Kidney capillary endothelial cell (primary cell): ENCODE measurements at places on chromosomes 3 and 15.

- DNase-seq, result no peak
Observed at GRCh38 chr15:37932549-37932948, 1.9 kb upstream of the TMCO5A start.

GRCh38 chr15:30001602-30002001 is 81.2 kb upstream of the GOLGA8J start:
- DNase-seq, result no peak

- DNase-seq, result no peak
Observed at GRCh38 chr3:80213086-80213485, 445.3 kb upstream of the ROBO1 start.

DNA sequence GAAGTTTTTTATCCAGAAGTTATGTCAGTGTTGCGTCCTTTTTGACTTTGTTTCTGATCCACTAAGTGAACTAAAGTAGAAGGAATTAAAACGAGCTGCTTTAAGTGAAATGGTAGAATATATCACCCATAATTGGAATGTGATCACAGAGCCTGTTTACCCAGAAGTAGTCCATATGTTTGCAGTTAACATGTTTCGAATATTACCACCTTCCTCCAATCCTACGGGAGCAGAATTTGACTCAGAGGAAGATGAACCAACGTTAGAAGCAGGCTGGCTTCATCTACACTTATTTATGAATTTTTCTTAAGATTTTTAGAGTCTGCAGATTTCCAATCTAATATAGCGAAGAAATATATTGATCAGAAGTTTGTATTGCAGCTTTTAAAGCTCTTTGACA is 57.6 kb downstream of the DNAH1 start:
- no peak for DNase-seq

GRCh38 chr3:37923569-37924040 is 61.9 kb downstream of the CTDSPL start:
- DNase-seq, result no peak

DNA sequence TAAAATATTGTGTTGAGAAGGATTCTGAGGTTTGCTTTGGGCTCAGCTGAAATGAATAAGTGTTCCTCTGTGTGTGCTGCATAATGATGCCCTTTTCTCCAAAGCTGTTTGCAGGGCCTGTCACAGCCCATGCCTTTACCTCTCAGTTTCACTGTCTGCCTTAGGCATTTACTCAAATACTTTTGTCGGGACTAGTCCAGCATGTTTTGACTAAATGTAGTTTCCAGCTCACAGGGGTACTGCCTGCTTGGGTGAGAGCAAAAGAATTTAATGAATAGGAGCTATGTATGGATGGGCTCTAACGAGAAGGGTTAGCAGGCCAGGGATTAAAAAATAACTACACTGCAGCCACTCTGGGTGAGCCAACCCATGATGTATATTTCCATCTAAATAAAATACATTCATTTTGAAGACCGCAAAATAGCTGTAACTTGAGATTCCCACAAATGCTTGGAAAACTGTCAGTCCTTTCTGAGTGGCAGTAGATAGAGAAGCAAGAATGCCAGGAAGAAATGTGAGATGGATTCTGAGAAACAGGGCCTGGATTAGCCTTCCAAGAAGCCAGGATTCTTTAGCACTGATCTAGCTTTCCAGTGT is 549.2 kb upstream of the TBL1XR1 start:
- DNase-seq, result no peak

DNA sequence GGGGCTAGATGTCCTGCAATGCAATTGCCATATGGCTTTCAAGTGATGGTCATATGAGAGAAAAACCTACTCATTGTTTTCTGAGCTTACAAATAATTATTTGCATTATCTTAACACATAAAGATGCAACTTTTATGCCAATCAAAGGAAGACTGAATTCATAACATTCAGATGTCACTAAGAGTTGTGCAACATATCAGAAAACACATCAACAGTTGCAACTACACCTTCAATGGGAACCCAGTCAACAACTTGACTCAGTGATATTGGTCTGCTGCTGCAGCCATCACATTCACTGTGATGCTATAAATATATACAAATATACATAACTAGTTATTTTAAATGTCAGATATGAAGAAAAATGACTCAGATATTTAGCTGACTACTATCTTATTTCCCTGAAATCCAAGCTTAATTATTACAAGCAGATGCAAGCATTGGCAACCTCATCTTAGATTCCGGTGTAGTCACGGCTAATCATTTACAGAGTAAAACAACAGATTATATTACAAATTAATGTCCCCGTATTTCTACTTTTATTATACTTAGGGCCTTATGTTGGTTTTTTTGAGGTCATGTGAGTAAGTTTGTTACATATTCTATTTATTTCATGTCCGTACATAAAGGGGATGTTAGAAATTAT is 23.7 kb downstream of the CNTN3 start:
- DNase-seq, result no peak

DNA sequence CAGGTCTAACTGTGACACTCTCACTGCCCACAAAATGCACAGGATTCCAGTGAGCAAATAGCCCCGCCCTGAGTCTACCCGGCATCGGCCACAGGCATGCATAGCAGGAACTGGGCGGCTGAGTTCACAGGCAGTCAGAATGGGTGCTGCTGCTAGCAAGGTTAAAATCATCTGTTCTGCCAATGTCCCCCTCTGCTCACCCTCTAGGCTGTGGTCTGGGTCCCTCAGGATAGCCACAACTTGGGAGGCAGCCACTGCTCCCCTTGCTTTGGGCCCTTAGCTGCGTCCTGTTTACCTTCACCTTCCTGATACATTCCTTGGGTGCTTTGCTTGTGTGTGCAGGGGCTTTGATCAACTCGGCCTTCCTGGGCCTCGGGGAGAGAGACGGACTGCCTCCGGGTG is 232.9 kb upstream of the RGMA start:
- no peak for DNase-seq

DNA sequence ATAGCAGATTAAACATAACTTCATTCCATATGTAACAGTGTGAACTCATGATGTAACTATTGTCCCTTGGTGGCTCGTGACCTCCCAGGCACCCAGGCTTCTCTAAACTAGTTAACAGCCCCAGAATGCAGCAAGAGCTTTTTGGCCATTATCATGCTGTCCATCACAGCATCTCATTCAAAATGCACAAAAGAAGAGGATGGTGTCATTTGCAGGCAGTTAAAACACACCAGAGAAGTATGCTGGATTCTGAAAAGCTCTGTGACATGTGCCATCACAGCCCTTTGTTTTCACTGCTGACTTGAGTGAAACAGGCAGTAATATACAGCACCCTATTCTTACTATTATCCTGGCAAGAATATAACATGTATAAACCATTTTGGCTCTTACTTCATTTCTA is 117.6 kb upstream of the CHMP2B start:
- DNase-seq, result no peak

- no peak for DNase-seq
Observed at GRCh38 chr15:92647467-92648163, 8.0 kb downstream of the FAM174B start.

DNA sequence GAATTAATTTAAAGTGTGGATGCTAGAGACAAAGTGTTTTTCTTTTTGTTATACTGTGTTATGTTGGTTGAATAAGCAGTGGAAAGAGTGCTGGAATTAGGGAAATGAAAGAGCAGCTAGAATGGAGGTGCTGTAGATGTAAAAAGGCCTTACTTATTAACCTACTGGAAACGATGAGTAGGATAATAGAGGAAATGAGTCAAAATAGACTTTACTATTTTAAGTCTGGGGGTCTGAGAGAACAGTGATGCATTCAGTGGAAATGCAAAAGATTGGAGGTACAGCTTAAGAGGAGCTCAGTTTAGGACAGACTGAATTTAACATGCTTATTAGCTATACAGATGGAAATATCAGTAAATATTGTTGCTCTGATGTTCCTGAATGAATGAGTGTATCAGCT is 674.0 kb downstream of the OTOL1 start:
- DNase-seq, result no peak
